ENCODE measurements at places on chromosomes 1 and 21.
A peak's percentile ranks its signal among the peaks of the same experiment; 100 is the strongest.

- DNase-seq: peak; percentile 34
These were observed 40.6 kb upstream of the SLC2A1 start for GRCh38 chr1:42999308-42999707.

DNA sequence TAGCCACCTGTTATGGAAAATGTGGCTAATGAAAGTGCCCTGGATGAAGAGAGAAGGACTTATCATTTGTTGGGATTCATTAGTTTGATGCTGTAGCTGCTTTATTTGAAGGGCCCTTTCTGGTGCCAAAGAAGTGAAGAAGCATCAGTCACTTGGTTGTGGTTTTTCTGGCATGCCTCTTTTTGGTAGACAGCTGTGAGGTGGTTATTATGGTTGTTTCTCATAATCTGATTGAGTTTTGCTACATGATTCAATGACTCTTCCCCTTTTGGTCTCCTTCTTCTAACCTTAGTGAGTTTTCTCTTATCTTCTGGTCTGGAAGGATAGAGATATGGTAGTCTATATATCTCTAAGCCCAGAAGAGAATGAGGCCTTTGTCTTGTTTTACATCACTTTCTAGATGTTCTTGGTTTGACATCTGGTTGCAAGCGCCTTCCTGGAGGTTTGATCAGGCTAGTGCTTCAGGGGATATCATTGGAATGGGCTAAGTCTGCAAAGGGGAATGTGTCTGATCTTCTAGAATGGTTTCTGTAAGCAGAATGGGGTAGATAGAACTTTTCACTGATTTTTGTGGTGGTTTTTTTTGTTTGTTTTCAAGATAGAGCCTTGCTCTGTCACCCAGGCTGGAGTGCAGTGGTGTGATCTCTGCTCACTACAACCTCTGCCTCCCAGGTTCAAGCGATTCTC, 26.0 kb downstream of the ARID1A start:
- DNase-seq: no peak

- no peak for DNase-seq
These were observed 27.8 kb upstream of the CLDN8 start for GRCh38 chr21:30243691-30244090.

GRCh38 chr21:34807881-34808568, 139.2 kb downstream of the CLIC6 start:
- peak; percentile 94 for DNase-seq
